NCI-H510A (cell line): ENCODE measurements at places on chromosomes 7 and 10.

- DNase-seq = no peak
Observed at GRCh38 chr10:4241724-4242345, 456.8 kb upstream of the KLF6 start.

- no peak for DNase-seq
Observed at GRCh38 chr7:83970081-83970480, 224.5 kb downstream of the SEMA3A start.

DNA sequence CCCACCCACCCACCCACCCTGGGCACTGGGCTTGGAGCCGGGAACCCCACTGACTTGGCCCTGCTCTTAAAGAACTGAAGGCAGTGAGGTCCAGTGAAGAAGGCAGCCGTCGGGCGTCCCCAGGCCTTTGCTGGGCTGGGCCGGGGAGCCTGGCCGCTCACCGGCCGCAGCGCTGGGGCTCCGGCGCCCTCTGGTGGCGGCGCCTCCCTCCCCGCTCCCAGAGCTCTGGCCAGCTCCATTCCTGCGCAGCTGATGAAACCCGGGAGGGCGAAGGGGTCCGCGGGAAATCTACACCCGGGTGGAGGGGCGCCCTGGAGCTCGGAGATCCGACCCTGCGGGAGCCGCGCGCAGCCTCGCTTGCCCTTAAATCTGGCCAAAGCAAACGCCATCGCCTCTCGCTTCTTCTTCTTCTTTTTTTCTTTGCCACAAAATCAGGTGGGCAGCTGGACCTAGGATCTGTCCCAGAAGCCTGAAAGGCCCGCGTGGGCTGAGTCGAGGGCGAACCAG lies 1.7 kb upstream of the CXCL12 start:
- no peak for DNase-seq

DNA sequence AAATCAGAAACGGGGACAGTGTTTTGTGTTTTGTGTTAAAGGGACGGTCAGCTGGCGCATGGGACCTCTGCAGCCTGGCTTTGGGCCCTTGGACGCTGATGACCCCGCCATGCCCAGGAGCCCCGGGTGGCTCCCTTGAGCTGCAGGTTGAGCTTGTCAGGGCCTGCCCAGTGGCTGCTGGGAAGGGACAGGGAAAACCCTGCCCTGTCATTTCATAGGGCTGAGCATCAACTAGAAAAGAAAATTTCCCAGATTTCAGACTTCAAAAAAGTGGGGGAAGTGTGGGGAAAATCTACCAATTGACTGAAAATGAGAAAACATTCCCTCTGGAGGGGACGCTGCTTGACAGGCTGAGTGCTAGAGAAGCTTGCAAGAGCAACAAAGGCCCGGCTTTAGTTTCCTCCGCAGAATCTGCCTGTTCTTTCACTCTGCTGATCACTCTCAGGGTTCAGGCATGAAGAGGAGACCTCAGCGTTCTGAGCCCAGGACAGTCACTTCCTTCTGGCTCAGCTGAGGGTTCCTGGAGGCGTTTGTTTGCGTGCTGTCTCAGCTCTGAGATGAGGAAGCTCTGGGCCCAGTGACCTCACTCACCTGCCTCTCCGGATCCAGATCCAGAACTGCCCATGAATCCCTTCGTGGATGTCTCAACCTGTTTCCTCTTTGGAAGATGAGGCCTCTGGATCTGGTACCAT lies 18.6 kb upstream of the DNAJB6 start:
- DNase-seq = no peak

GRCh38 chr10:117405730-117406129 lies 30.5 kb upstream of the PDZD8 start:
- no peak for DNase-seq

DNA sequence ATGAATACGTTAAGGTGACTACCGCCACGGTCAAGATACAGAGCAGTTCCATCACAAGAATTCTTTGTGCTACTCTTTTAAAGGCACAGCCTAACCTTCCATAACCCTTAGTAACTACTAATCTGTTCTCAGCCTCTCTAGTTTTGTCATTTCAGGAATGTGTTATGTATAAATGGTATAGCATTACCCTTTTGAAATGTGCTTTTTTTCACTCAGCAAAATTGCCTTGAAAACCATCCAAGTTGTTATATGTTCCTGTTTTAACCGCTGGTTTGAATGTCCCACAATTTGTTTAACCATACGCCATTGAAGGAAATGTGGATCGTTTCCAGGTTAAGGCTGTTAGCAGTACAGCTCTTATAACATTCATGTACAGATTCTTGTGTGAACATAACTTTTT lies 32.0 kb downstream of the WAC start:
- no peak for DNase-seq

DNA sequence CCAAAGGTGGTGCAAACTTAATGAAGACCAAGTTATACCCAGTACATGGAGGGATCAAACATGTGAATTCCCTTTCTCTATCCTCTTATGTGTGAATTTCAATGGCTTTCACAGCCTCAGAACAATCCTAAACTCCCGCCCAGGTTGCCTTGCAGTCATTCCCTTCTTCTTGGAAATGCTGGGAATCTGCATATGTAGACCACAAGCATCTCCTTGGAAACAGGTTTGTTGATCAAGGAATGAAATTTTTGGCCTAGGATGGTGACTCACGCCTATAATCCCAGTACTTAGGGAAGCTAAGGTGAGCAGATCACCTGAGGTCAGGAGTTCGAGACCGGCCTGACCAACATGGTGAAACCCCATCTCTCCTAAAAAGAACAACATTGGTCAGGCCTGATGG lies 77.8 kb upstream of the ABI1 start:
- DNase-seq = no peak

DNA sequence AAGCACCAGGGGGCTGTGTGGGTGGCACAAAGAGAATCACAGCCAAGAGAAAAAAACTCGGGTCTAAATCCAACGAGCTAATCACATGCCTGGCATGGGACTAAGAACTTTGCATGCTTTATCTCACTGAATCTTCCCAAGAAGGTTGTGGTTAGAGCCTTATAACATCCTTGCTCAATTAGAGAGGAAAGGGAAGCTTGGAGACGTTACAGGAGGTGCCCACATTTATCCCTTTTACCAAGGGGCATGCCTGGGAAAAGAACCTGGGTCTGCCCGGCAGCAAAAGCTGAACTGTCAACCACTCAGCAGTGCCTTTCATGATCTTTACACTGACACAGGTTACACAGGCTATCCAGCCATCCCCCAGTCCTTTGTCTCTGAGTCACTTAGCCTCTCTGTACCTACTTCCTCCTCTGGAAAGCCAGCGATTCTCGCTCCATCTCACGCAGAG lies 190.1 kb downstream of the PRPF18 start:
- no peak for DNase-seq

DNA sequence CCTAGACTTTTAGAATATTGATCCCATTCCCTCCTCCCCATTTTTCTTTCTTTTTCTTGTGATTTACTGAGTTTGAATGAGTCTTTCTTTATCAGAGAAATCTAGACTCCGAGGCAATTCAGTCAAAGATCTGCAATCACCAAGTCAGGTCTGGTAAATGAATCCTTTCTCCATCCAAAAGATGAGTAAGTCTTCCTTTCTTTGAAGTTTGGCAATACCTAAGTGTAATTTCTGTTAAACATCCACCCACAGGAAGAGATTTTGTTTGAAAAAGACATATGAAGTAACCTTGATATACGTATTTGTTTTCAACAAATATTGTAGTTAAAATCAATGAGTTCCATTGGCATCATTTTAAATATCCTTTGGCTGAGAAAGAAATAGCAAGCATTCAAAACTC lies 58.3 kb downstream of the SLC39A12 start:
- DNase-seq = no peak
